ENCODE measurements at places on chromosomes 6 and 20. TPM values are rescaled to one million over a fixed set of nuclear protein-coding genes. Genes with fewer than 3 reads are reported as not detected.

- no peaks in the 10 kb centered on the region for H3K36me3 ChIP-seq
- no peak overlapping the region for H3K27ac ChIP-seq
- no peak for DNase-seq
- H3K4me3 ChIP-seq = no peak overlapping the region
- peaks cover 11% of the 10 kb centered on the region for H3K4me1 ChIP-seq
These were observed 95.0 kb downstream of the ERMARD start for GRCh38 chr6:169846286-169847056.

- no peak overlapping the region for H3K27ac ChIP-seq
- no peaks in the 10 kb centered on the region for H3K4me1 ChIP-seq
- H3K36me3 ChIP-seq = no peaks in the 10 kb centered on the region
- no peak for DNase-seq
These were observed 6.4 kb downstream of the GTF2H5 start for GRCh38 chr6:158174514-158174913.

DNA sequence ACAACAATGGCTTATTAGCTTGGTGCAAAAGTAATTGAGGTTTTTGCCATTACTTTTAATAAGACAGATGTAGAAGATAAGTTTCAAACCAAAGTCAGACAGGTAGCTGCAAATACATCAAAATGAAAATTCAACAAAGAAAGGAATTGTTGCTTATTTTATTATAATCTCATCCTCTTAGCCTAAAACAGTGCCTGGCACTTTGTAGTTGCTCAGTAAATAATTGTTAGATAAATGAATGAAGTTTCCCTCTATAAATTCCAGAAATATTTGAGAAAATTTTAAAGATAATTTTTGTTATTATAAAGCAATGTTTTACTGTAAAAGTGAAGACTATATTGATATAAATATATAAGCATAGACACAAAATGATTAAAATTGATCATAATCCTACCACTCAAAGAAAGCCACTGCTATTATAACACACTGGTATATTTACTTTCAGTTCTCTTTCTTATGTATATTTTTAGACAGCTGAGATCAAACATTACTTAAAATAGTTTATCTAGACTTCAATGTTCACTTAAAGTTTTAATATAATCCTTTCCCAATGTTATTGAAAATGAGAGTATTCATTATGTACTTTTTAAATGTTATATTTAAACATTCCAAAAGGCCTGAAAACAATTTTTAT, 42.5 kb downstream of the SESN1 start:
- peaks cover 53% of the 10 kb centered on the region for H3K4me1 ChIP-seq
- no peak for DNase-seq
- no peak overlapping the region for H3K4me3 ChIP-seq
- H3K27ac ChIP-seq = no peak overlapping the region

RGL2 gene
- 52.1 TPM for total RNA-seq

DNA sequence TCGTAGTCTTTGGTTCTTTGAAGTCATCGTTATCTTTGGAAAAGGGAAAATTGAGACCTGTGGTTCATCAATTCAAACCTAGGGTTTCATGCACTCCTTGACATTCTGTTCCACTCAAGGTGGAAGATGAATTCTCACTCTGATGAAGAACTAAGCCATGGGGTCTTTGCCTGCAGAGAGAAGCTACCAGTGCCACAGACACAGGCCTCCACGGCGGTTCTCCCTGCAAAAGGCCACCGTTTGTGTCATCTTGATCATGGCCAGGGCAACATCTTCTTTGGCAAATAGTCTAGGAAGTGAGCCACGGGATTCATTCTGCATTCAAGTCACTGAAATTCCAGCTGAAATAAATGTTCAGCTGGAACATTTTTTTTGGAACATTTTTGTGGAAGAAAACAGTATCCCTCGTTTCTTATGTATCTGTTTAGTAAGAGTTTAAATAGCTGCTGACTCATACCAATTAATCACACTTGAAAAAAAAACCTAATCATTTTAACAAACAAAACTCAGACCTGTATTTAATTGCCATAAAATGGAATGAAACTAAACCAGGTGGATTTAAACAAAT, 206.0 kb upstream of the FOXQ1 start:
- no peak overlapping the region for H3K27ac ChIP-seq
- H3K4me1 ChIP-seq = peaks cover 11% of the 10 kb centered on the region
- no peak overlapping the region for H3K4me3 ChIP-seq
- H3K36me3 ChIP-seq = no peaks in the 10 kb centered on the region
- no peak for DNase-seq

All from heart right ventricle (tissue), 16 donors.